ENCODE measurements at places on chromosomes 6 and 20.

- peak; percentile 65 for DNase-seq
These were observed 7.5 kb upstream of the BFSP1 start for GRCh38 chr20:17538517-17539170.

- DNase-seq: peak; percentile 19
These were observed 1.4 kb downstream of the FYN start for GRCh38 chr6:111871725-111872400.

DNA sequence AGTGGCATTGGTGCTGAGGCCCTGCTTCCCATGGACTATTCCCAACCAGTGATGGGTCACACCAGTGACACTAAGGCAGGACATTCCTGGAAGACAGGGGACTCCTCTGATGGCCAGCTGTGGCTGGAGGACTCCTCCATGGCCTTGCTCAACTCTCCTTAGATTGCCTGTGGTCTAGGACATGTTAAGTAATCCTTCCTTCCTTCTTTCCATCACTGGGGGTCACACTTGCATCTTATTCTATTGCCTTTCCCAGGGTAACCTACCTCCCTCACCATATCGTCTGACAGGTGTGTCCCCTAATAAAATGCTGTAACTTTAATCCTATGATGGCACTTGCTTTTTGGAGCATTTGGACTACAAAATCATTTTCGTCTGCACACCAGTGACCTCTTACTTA lies 24.5 kb upstream of the HLA-A start:
- no peak for DNase-seq

- peak; percentile 48 for DNase-seq
These were observed 33.6 kb downstream of the GFOD1 start for GRCh38 chr6:13453771-13454251.

- peak; percentile 71 for DNase-seq
These were observed 231.3 kb upstream of the MARCKS start for GRCh38 chr6:113625850-113626249.

- peak; percentile 25 for DNase-seq
These were observed at the start of gene SAMD5 for GRCh38 chr6:147508042-147508865. Gene SAMD5, plus strand, starts transcription at chr6:147508690. Its CDS starts 239 bp downstream, at chr6:147508929.
